Stimulated activated CD8-positive, alpha-beta memory T cell treated with anti-CD3 and anti-CD28 coated beads, Interleukin-2, amount 100 ng/mL, for 48 hours (primary cell): ENCODE measurements at places on chromosomes 2 and 18.

GRCh38 chr2:241947876-241948275 is 78.3 kb downstream of the RTP5 start:
- DNase-seq = no peak

- no peak for DNase-seq
Measured at GRCh38 chr2:80737047-80737446, 432.5 kb upstream of the LRRTM1 start.

- DNase-seq = no peak
Measured at GRCh38 chr2:67046591-67046990, 350.5 kb upstream of the ETAA1 start.

DNA sequence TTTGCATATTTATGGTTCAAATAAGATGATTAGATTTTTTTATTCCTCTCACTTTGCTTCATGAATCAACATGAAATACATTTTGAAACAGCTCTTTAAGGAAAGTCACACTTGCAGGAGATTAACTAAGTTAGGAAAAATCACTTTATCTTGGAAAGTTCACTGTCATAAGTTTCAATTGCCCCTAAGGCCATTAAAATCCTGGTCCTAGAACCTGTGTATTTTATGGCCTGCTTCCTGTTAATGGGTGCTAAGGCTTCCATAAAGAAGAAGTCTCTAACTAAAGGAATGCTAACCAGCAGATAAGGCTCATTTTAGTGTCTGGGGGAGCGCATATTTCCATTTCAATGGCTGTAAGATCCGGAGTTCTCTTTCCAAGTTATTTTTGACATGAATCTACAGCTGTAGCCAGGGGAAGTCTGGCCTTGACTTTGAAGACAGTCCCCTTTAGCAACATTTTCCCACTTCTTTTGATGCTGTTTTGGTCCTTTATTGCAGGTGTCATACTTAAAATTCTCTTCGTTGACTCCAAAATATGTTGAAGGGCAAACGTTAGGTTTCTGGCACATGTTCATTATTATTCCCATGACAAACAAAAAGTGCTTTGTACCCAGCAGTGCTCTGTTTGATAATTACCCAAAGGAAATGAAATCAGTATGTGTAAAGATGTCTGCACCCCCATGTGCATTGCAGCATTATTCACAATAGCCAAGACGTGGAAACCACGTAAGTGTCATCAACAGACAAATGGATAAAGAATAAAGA is 34.4 kb upstream of the SH3BP4 start:
- DNase-seq = no peak

- DNase-seq = no peak
Measured at GRCh38 chr18:22552254-22552653, 134.5 kb upstream of the CTAGE1 start.

GRCh38 chr18:1014951-1015624 is 110.4 kb downstream of the ADCYAP1 start:
- no peak for DNase-seq

DNA sequence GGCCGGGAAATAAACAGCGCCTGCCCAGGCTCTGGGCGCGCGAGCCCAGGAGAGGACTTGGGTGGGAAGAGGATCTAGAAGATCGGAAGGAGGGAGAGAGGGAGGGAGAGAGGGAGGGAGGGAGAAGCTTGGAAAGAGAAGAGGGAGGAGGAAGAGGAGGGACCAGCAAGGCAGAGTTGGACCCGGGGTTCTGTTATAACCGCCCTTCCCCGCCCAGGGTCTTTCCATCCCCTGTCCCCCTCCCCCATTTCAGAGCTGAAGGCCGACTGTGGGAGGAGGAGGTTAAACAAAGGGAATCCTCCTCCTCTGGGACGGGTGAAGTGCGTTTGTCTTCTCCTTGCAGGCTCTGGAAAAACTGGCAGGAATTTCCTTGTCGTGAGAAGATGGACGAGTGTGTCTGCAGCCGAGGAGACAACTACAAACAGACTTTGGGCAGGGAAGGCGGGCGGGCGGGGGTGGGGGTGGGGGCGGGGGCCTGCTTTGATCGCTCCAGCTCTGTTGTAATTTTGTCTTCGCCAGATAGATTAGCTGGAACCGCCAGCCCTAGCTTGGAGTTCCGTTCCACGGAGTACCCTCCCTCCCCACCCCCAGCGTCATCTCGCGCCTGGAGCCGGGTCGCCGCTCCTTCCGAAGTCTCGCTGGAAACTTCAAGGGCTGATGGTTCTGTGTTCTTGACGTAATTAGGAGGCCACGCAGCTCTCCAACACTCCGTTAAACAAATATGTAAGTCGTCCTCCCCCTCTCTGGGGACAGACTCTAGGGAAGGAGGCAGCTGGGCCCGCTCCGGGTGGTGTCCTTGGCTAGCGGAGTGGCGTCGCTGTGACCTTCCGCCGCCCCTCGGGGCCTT is 6.4 kb upstream of the SP9 start:
- no peak for DNase-seq

DNA sequence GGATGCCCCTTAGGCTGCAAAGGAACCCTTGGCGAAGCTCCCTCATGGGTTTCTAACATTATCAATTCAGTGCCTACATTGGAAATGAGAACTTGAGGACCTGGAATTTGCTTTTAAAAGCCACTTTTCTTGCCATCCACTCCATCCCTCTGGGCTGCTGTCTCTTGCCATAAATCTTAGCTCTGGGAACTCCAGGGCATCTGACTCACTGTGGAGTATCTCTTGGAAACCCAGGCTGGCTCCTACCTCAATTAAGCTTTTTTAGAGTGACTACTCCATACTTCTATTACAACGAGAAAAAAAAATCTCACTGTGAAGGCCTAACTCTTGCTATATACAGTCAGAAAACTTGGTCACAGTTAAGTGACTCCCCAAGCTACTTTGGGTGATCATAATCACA is 227.2 kb upstream of the SETBP1 start:
- DNase-seq = no peak

GRCh38 chr2:54609241-54609640 is 114.2 kb upstream of the EML6 start:
- no peak for DNase-seq

- DNase-seq = no peak
Measured at GRCh38 chr2:20544153-20544747, 97.4 kb downstream of the RHOB start.

DNA sequence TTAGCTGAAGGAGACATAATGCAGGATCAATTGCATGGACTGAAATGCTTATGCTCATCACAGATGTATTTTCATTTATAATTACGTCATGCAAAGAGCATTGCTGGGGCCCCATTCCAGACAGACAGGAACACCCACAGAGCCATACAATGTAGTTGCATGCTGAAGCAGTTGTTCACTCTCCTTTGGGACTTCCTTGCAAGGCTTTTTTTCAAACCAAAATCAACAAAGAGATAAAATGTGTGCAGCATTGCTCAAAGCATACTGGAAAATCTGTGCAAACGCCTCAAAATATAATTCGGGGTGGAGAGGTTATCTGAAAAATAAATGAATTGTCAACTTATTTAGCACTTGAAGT is 463.2 kb downstream of the CDH2 start:
- DNase-seq = no peak

GRCh38 chr2:72166279-72166678 is 18.6 kb upstream of the CYP26B1 start:
- no peak for DNase-seq

GRCh38 chr2:63399156-63399555 is 189.1 kb downstream of the WDPCP start:
- DNase-seq = no peak

- DNase-seq = no peak
Measured at GRCh38 chr2:237184192-237184918, 98.7 kb downstream of the COPS8 start.

DNA sequence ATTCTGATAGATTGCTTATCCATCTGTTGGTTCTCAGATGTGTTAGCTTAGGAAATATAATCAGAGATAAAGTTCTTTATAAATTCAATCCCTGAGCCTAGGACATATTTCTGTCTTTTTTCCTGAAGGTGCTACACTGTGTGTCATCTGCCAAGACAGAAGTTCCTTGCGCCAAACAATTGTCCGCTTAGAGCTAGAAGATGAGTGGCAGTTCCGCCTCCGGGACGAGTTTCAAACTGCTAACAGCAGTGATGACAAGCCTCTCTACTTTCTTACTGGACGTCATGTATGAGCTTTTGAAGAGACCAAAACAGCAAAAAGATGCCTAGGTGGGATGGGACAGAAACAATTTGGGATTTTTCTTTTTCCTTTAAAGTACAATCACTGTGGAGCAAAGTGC is 78.0 kb downstream of the ESCO1 start:
- DNase-seq = no peak

GRCh38 chr18:50590593-50590992 is 30.7 kb downstream of the MAPK4 start:
- DNase-seq = no peak

- DNase-seq = no peak
Measured at GRCh38 chr2:21642647-21643046, 518.9 kb downstream of the TDRD15 start.

DNA sequence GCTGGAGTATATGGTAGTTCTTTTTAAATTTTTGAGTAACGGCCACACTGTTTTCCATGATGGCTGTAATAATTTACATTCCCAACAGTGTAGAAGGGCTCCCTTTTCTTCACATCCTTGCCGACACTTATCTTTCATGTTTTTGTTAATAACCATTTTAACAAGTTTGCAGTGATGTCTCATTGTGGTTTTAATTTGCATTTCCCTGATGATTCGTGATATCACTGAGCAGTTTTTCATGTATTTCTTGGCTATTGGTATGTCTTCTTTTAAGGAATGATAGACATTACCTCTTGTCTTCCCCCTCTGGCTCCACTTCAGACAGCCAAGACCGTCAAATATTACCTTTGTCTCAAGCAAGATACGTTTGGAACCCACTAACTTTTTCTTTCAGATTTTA is 371.1 kb upstream of the NRP2 start:
- no peak for DNase-seq

- no peak for DNase-seq
Measured at GRCh38 chr2:223086370-223086981, 34.5 kb downstream of the KCNE4 start.

- DNase-seq = no peak
Measured at GRCh38 chr2:1300284-1300683, 113.0 kb upstream of the TPO start.

- no peak for DNase-seq
Measured at GRCh38 chr2:158290225-158290624, 166.3 kb downstream of the CCDC148 start.

DNA sequence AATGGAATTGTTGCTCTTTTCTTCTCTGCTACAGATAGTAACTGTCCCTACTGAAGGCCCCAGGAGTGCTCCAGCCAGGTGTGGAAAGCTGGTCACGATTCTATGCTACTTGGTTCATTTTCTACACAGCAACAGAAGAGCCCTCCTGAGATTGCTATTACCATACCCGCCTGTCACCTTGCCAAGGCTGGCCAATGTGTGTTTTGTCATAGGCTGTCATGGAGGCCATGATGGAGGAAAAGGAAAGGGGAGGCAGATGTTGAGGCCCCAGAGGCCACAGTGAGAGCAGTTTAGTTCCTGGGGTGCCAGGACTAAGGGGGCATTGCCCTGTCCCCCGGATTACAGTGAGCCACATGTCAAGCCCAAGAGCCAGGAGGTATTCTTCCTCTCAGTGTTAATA is 952 bp downstream of the ELMOD3 start:
- DNase-seq = no peak

DNA sequence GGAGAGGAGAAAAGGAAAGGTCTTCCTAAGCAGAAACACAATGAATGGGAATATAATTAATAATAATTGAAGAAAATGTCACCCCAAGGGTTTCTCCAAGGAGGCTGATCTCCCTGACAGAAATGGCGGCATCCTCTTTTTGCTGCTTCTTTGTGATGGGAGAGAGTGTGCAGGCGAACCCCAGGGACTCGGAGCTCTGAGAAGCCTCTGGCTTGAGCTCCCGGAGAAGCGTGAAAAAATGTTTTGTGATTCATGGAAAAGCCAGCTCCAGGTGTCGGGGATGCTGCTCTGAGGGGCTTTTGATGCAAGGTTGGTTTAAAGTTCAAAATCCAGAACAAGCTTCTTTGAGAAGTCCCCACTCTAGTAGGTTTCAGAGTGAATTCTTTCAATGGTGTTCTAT is 91.0 kb downstream of the VWA3B start:
- no peak for DNase-seq

DNA sequence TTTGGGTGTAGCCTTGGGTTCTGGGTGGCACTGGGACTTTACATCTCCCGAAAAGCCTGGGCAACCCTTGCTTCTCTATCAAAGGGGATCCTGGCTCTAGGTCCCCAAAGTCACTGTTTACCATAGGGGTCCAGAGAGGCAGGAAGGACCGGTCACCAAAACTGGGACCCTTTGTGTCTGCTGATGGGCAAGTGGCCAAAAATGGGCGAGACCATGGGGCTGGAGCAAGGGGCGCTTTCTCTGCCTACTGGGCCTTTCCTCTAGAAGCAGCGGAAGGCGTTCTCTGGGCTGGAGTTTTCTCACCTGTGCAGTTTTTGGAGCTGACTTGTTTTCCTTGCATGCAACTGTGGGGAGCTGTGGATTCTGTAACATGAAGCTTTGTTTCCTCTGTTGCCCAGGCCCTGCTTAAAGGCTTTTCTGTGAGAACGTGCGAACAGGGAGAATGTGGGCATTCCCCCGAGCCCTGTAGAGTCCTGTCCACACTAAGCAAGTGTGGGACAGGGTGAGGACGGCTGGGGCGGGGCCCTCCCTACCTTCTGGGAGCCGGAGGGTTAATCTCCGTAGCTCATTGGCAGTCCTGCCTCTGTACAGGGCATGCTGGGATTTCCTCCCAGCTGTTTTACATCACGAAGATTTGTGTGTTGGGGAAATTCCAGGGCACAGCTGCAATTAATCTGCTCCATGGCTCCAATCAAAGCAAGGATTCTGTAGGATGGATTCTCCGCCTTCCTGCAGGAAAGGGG is 50.2 kb downstream of the TGOLN2 start:
- DNase-seq = no peak

- DNase-seq = no peak
Measured at GRCh38 chr18:72828601-72829000, 39.2 kb downstream of the NETO1 start.

GRCh38 chr2:45640576-45640975 is 10.9 kb upstream of the PRKCE start:
- no peak for DNase-seq
